Germinal center (tissue), 1 donor: ENCODE measurements at places on chromosomes 4 and X.

GRCh38 chr4:180900781-180901180 is 1342.4 kb upstream of the TENM3 start:
- DNase-seq = no peak

GRCh38 chr4:102824398-102824797 is 3.0 kb downstream of the UBE2D3 start:
- no peak for DNase-seq

DNA sequence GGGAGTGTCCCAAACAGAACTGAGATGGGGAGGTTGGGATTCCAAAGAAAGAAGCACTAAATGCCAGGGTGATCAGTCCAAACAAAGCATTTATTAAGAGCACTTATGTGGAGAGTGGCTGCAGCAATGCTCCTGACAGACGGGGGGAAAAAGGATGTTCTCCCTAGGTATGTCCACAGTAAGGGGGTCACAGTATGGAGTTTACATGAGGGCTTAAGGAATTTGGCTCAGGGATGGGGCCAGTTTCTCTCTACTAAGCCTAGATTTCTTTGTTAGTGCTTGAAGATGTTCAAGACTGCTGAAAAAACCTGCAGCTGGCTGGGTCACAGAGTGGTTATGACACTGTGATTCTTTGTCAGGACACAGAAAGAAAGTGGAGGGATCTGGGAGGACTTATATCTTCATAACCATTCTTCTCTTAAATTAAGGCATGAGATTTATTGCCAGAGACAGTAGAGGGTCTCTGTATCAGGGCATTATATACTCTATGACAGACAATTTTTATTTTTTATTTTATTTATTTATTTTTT is 1468.0 kb downstream of the C4orf33 start:
- no peak for DNase-seq

DNA sequence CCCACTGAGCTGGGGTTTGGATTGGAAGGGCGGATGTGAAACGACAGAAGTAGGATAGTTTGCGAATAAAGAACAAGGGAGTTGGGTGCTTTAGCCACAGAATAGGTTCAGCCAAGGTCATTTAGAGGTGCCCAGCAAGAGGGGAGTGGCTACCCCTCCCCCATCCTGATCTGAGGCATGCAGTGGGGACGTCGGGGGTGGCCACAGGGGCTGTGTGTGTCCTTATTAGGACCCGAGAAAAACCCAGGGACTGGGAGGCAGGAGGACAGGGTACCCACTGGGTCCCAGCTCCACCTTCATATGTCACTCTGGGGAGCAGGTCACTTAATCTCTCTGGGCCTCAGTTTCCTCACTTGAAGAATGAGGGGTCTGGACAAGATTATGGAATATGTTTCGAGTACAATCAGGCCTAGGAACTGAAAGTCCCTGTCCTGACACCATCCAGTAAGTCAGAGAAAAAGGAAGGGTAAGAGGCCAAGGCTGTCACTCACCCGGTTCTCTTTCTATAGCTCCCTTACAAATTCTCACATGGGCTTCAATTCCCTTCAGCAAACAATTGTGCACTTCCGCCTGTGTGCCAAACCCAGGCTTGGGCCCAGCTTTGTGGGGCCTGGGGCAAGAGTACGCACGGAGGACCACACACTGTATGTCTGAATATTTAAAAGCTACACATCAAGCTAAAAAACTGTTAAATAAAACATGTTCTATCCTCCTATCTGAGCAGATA is 4.2 kb upstream of the NYX start:
- DNase-seq = no peak

- DNase-seq = no peak
Measured at GRCh38 chr4:118941149-118941548, 52.5 kb downstream of the SYNPO2 start.

DNA sequence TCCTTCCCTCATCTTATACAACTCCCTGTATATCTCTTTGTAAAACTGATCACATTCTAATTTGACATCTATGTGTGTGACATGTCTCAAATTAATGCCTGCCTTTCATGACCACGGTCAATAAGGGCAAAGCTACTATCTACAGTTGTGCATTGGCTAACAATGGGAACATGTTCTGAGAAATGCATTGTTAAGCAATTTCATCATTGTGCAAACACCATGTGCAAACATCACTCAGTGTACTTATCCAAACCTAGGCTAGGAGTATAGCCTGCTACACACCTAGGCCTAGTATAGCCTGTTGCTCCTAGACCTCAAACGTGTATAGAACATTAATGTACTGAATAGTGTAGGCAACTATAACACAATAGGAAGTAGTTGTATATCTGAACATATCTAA is 95.0 kb downstream of the BANK1 start:
- no peak for DNase-seq

DNA sequence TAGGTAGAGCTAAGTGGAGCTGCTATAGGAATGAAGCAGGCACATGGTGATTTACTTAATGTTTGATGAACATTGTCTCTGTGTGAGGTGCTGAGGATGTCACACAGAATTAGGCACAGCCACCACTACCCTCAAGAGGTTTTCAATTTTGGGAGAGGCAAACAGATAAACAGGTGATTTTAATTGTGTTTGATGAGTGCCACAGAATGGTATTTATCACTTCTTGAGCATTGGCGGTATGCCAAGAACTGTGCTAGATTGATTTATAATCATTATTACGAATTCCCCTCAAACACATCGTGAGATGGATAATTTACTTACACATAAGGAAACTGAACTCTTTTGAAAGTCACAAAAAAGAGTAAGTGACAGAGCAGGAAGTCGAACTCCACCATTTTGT is 74.8 kb downstream of the FREM3 start:
- no peak for DNase-seq
